ENCODE measurements at places on chromosomes 5 and 9.
A peak's percentile ranks its signal among the peaks of the same experiment; 100 is the strongest.

GRCh38 chr5:173780235-173781234, 107.6 kb upstream of the CPEB4 start:
- no peaks in the 10 kb centered on the region for H3K36me3 ChIP-seq
- DNase-seq = no peak
- no peak overlapping the region for H3K27ac ChIP-seq
- H3K4me1 ChIP-seq = peaks cover 20% of the 10 kb centered on the region
- H3K4me3 ChIP-seq = no peak overlapping the region
- peaks cover 3% of the 10 kb centered on the region for H3K27me3 ChIP-seq

DNA sequence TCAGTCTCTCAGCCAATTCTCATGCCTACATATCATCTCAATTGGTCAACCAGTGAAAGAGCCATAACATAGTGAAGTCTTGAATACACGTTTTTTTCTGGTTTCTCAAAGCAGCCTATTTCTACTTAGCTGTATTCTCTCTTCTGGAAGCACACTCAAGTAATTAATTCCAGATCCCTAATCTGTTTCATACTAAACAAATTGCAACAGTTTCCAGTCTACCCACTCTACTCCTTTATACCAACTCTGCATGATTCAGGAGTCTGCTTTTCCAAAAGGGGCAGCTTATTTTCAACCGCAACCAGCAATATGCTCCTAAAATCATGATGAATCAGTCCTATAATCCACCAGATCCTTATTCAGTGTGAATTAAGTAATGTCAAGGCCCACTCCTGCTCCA, 211.7 kb downstream of the TLE1 start:
- no peaks in the 10 kb centered on the region for H3K4me1 ChIP-seq
- no peak overlapping the region for H3K4me3 ChIP-seq
- no peaks in the 10 kb centered on the region for H3K36me3 ChIP-seq
- no peaks in the 10 kb centered on the region for H3K27me3 ChIP-seq

DNA sequence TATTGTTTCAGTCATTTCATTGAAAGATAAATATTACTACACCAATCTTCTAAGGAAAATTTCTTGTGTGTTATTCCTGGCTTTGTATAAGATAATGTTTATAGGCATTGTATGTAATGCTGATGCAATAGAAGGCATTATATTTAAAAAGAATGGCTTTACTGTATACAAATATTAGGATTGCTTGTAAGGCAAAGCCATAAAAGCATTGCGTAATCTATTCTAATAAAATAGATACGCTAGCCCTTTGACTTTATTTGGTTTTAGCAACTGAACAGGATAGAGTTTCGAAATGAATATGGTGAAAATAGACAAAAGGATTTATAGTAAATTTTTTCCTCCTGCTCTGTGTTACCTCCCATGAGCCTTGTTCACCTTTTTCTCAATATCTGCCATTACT, 5.5 kb upstream of the LYSMD3 start:
- no peak overlapping the region for H3K4me3 ChIP-seq
- H3K27me3 ChIP-seq = peaks cover 34% of the 10 kb centered on the region
- H3K27ac ChIP-seq = no peak overlapping the region
- peaks cover 5% of the 10 kb centered on the region for H3K4me1 ChIP-seq

DNA sequence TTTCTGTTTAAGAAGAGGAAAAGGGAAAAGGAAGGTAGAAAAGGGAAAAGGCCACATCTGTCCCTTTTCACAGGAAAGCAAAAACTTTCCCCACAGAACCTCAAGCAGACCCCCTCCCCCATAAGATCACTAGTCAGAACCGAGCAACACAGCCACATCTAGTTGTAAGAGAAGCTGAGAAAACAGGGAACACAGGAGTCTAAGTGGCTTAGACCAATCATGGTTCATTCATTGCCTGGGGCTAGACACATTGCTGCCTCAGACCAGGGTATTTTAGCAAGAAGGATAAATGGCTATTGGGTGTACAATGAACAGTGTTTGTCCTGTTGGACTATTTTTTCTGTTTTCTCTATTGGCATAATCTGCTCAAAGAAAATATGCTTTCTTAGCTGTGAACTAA, 98.0 kb downstream of the ARL15 start:
- no peaks in the 10 kb centered on the region for H3K36me3 ChIP-seq
- peaks cover 9% of the 10 kb centered on the region for H3K4me1 ChIP-seq
- no peaks in the 10 kb centered on the region for H3K27me3 ChIP-seq

DNA sequence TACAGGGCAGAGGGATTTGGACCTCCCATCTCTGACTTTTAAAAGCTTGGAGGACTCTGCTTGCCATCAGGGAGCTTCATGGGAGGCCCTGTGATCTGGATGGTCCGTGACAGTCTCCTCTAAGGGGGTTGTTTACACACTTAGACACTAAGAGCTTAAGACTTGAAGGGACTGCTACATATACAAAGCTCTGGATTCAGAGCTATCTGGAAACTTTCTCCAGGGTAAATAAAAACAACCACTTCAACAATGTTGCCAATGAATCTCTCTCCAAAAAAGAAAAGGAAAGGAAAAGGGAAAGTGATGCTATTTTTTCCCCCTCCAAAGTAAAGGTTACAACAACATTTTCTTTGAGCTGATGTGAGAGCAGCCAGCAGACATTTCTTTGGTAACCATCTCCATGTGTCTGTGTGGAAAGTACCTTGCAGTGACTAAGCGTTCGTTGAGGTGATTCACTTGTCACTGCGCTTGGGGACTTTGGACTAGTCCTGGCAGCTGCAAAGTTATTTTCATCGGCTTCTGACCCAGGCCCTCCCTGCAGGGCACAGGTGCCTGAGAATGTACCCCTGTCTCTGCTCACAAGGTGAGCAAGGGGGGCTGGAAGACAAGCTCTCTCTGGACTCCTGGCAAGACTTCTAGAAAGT, 262.1 kb upstream of the KLF4 start:
- H3K4me3 ChIP-seq = no peak overlapping the region
- no peak for DNase-seq
- no peaks in the 10 kb centered on the region for H3K4me1 ChIP-seq
- no peaks in the 10 kb centered on the region for H3K27me3 ChIP-seq

DNA sequence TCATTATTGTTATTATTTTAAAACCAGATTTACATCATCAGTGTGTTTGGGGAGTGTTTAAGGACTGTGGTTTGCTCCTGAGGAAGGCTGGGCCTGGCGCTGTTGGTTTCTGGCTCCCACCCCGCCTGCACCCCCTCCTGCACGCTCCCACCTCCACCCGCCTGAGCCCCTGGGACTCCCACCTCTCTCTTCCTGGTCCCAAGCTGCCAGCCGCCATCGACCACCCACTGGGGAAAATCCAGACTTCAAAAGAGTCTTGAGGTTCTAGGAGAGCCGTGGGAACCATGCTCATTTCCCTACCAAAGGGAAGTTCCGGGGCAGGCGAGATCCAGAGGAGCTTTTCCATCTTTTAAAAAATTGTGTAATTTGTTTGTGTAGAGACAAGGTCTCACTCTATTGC, 35.0 kb upstream of the FUBP3 start:
- no peaks in the 10 kb centered on the region for H3K36me3 ChIP-seq
- peaks cover 23% of the 10 kb centered on the region for H3K27me3 ChIP-seq
- no peak overlapping the region for H3K27ac ChIP-seq
- H3K4me3 ChIP-seq = no peak overlapping the region

- H3K4me3 ChIP-seq = no peak overlapping the region
- H3K36me3 ChIP-seq = no peaks in the 10 kb centered on the region
- no peaks in the 10 kb centered on the region for H3K4me1 ChIP-seq
Observed at GRCh38 chr5:89946916-89947315, 462.6 kb downstream of the CETN3 start.

DNA sequence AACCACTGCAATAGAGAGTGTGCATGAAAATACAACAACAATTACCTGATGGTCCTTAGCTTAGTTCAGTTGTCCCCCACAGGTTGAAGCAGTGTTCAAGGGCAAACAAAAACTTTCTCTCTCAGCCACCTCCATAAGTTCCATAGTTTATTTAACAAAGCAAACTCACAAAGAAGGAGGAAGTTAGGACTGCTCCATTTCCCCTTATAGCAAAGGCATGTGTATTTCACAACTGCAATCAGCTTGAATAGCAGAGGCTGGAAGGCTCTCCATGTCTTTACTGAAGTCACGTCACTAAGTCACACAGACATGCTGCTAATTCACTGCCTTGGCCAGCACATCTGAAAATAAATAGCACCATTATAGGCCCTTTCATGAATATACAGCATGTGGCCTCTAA, 43.3 kb downstream of the DOCK8 start:
- no peaks in the 10 kb centered on the region for H3K4me1 ChIP-seq
- H3K36me3 ChIP-seq = no peaks in the 10 kb centered on the region
- H3K27me3 ChIP-seq = no peaks in the 10 kb centered on the region
- DNase-seq = no peak
- no peak overlapping the region for H3K4me3 ChIP-seq

DNA sequence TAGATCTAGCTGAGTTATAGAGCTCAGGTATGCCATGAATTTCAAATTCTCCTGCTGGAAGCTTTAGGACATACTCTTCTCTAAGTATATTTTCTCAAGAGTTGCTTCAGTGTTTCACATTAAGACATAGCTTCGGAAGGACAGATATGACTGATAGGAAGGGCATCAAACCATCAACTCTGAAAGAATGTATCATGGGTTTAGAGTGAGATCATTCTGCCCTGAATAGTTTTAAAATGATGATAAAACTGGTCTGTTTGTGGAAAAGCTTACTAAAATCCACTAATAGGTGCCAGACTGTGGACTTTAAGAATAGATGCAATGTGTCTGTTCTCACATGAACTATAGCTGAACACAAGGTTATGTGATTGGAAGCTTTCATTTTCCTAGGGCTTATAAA, 8.4 kb downstream of the SPEF2 start:
- peak overlapping the region; percentile 18 for H3K27ac ChIP-seq
- H3K36me3 ChIP-seq = peaks cover 16% of the 10 kb centered on the region
- H3K4me3 ChIP-seq = no peak overlapping the region
- no peaks in the 10 kb centered on the region for H3K27me3 ChIP-seq
- H3K4me1 ChIP-seq = peaks cover 38% of the 10 kb centered on the region
- DNase-seq = no peak

GRCh38 chr9:97564291-97565175, 63.1 kb downstream of the TMOD1 start:
- H3K27ac ChIP-seq = no peak overlapping the region
- H3K4me3 ChIP-seq = no peak overlapping the region
- peaks cover 6% of the 10 kb centered on the region for H3K27me3 ChIP-seq
- no peaks in the 10 kb centered on the region for H3K36me3 ChIP-seq

DNA sequence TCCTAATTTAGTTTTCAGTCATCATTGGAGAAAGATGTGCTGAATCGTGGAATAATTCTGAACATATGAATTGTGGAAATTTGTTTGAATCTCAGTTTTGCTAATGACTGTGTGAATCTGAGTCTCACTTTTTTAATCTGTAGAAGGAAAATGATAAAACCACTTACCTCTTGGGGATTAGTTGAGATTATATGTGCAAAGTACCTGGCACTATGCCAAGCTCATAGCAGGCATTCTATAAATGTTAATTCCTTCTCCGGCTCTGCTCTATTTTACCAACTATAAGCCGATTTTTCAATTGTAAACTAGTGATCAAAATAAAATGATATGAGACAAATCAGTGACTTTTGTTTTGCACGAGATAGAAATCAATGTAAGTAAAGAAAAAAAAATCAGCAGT, 290.8 kb downstream of the TRPM3 start:
- no peaks in the 10 kb centered on the region for H3K36me3 ChIP-seq
- no peak for DNase-seq
- no peaks in the 10 kb centered on the region for H3K4me1 ChIP-seq
- no peak overlapping the region for H3K27ac ChIP-seq
- no peaks in the 10 kb centered on the region for H3K27me3 ChIP-seq
- H3K4me3 ChIP-seq = no peak overlapping the region

GRCh38 chr9:123073991-123074422, 40.5 kb downstream of the GPR21 start:
- no peak for DNase-seq
- no peak overlapping the region for H3K27ac ChIP-seq
- H3K36me3 ChIP-seq = peaks cover 18% of the 10 kb centered on the region
- no peaks in the 10 kb centered on the region for H3K4me1 ChIP-seq

- H3K27me3 ChIP-seq = no peaks in the 10 kb centered on the region
- no peak for DNase-seq
- H3K4me3 ChIP-seq = no peak overlapping the region
- H3K4me1 ChIP-seq = peaks cover 5% of the 10 kb centered on the region
- H3K36me3 ChIP-seq = peaks cover 10% of the 10 kb centered on the region
- no peak overlapping the region for H3K27ac ChIP-seq
Observed at GRCh38 chr5:61394078-61394704, 62.1 kb downstream of the ZSWIM6 start.

GRCh38 chr5:177489119-177489716, 8.2 kb downstream of the PDLIM7 start:
- H3K36me3 ChIP-seq = peaks cover 21% of the 10 kb centered on the region
- peaks cover 9% of the 10 kb centered on the region for H3K4me1 ChIP-seq
- no peaks in the 10 kb centered on the region for H3K27me3 ChIP-seq
- no peak for DNase-seq
- no peak overlapping the region for H3K27ac ChIP-seq

GRCh38 chr5:140239939-140240700, 62.8 kb downstream of the PFDN1 start:
- no peak overlapping the region for H3K27ac ChIP-seq
- H3K4me3 ChIP-seq = no peak overlapping the region
- H3K36me3 ChIP-seq = peaks cover 6% of the 10 kb centered on the region
- peak; percentile 70 for DNase-seq
- H3K4me1 ChIP-seq = peaks cover 6% of the 10 kb centered on the region
- no peaks in the 10 kb centered on the region for H3K27me3 ChIP-seq

GRCh38 chr5:82720213-82721086, 356.7 kb downstream of the TMEM167A start:
- no peak overlapping the region for H3K4me3 ChIP-seq
- H3K4me1 ChIP-seq = no peaks in the 10 kb centered on the region
- H3K27me3 ChIP-seq = no peaks in the 10 kb centered on the region
- no peaks in the 10 kb centered on the region for H3K36me3 ChIP-seq
- no peak for DNase-seq
- H3K27ac ChIP-seq = no peak overlapping the region

DNA sequence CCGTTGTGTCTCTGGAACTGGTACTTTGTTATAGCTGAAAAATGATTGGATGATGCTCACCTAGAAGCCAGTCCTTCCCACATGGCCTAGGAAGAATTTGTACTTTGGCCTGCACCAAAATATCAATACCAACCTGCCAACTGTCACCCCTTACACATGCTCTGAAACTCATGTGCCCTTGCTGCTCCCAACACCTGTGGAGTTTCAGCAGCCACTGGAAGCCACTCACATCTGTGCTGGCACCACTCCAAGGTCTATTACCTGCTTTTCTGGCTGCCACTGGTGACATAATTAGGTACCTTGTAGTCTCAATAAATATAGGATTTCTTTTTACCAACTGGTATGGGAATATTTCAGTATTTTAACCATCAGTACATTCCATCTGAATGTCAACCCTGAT, 363.6 kb downstream of the SH3GL2 start:
- no peak for DNase-seq
- no peaks in the 10 kb centered on the region for H3K36me3 ChIP-seq
- H3K4me3 ChIP-seq = no peak overlapping the region
- no peaks in the 10 kb centered on the region for H3K4me1 ChIP-seq
- peaks cover 2% of the 10 kb centered on the region for H3K27me3 ChIP-seq
